Central memory CD4-positive, alpha-beta T cell (primary cell): ENCODE measurements at places on chromosomes 3 and 15.

- DNase-seq: no peak
Measured at GRCh38 chr3:195093731-195094130, 177.2 kb downstream of the XXYLT1 start.

GRCh38 chr15:25541228-25541627 is 102.4 kb upstream of the UBE3A start:
- no peak for DNase-seq

DNA sequence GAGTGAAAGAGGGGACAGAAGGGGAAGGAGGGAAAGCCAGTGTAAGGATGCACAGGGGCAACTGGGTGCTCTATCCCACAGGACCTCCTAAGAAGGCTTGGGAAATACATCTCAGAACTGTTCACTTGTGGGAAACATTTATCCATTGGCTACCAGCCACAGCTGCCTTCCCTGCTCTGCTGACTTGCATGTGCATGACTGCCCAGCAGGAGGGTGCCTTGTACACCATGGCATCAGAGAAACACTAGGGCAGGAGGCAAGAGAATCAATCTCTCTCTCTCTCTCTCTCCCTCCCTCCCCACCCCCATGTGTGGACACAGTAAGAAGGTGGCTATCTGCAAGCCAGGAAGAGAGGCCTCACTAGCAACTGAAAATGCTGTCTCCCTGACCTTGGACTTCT is 62.9 kb upstream of the ZBTB38 start:
- DNase-seq: no peak

DNA sequence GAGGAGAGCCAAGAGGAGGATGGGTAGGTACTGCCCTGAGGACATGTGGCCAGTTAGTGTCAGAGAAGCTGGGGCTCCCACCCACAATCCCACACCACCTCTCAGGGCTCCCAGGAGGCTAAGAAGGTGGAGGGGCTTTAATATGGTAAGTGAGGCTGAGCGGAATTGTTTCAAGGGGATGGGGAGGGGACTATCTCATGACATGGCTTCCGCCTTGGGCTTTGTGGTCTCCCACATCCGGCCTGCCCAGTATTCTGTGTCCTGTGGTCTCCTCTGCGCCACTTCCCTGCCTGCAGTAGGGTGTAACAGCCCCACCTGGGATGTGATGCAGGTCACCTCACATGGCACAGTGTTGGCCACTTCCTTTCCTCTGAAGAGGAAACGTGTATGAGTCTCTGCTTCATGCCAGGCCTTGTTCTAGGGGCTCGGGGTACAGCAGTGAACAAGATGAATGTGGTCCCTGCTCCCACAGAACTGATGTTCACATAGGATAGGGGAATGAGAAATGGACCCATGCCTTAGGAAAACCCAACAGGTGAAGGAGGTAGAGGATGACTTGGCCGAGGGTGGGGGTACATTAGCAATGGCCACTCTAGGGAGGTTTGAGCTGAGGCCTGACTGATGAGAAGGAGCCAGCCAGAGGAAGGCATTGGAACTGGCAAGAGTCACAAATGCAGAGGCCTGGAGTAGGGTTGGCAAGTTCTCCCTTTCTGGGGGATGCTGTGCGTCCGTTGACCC is 3.2 kb downstream of the NEIL1 start:
- peak; percentile 94 for DNase-seq

GRCh38 chr3:27554706-27555105 is 70.5 kb upstream of the SLC4A7 start:
- DNase-seq: no peak

- DNase-seq: no peak
Measured at GRCh38 chr3:58157700-58158099, 53.1 kb downstream of the DNASE1L3 start.

DNA sequence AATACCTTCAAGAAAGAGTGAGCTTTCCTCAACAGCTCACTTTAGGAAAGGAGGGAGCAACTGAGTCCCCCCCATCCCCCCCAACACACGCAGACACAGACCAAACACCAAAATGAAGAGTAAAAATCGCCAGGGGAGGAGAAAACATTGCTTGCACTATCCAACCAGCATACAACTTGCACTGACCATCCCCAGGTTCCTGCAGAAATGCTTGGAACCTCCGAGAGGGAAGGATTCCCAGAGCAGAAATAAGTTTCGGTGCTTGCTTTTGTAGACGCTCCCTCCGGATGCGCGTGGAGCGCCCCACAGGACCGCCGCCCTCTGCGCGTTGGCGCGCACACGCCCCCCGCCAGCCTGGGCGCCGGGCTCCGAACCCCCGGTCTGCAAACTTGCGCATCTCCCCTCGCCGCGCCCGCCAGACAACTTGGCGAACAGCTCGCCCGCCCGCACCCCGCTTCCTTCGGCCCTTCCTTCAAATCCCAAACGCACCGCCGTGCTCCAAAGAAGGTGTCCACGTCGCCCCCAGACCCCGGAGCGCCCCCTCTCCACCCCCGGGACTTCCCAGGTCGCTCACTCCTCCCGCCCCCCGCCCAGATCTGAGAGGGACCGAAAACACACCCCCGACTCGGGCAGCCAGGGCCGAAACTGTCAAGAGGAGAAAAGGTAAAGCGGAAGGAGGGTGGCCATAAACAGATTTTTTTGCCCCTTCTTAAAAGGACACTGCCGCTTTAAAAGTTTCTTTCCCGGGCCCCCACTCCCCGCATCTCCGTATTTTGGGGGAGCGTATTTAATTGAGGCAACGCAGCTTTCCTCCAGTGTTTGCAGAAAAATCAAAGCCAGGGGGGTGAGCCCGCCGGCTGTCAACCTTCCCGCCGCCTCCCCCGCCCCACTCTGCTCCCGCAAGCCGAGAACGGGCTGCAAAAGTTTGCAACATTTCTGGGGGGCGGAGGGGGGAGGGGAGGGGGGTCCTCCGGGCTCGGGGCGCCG is 859 bp downstream of the RORA start:
- DNase-seq: no peak

GRCh38 chr15:23437146-23437545 is 9.9 kb downstream of the GOLGA6L2 start:
- no peak for DNase-seq

- no peak for DNase-seq
Measured at GRCh38 chr3:145807990-145808389, 353.0 kb downstream of the PLOD2 start.
